GOT3 (cell line): ENCODE measurements at places on chromosomes 6 and 20.

GRCh38 chr20:36128463-36129159 is 25.9 kb upstream of the EPB41L1 start:
- DNase-seq = peak; percentile 89

DNA sequence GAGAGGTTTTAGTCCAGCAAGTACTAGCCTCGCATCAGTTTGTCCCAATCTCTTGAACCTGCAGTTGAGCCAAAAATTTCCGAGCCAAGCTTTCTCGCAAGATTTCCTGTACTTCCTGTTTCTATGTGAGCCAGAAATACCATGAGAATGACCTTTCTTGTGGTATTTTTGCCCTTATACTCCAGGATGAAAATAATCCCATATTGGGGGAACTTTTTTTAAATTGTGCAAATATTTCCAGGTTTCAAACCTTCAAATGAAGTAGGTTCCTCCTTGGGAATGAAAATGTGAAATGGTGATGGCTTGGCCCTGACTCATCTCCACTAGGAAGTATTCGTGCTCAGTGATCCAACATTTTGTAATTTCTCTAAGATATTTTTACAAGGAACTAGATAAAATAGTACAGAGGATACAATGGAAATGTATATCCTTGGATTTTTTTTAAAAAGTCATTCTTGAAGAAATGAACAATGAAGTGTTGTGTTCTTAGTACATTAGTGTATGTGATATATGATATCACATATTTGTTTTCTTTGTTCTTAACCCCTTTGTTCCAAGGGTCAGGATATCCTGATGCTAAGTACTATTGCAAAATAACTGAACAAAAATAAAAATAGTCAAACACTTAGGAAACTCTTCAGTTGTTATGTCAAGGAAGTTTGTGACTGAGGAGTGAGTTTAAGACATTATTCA is 184.0 kb downstream of the PDE7B start:
- no peak for DNase-seq

GRCh38 chr6:5517796-5518195 is 256.5 kb downstream of the FARS2 start:
- no peak for DNase-seq

GRCh38 chr20:2693286-2694007 is 867 bp downstream of the EBF4 start:
- no peak for DNase-seq

DNA sequence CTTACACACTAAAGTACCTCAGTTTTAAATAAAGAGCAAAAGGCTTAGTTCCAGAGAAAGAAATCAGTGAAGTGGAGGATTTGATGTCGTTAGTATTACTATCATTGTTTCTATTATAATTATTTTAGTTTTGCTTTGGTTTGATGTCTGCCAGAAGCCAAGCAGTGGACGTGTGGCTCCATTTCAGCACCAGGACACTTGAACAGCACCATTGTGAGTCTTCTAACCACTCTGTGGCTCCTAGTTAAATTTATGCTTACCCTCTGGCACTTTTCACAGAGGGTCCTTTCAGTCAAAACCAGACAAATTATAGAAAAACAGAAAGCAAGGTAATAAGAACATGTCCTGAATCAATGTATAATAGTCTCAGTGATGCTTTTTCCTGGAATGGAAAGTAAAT is 3.4 kb downstream of the COL9A1 start:
- DNase-seq = no peak

DNA sequence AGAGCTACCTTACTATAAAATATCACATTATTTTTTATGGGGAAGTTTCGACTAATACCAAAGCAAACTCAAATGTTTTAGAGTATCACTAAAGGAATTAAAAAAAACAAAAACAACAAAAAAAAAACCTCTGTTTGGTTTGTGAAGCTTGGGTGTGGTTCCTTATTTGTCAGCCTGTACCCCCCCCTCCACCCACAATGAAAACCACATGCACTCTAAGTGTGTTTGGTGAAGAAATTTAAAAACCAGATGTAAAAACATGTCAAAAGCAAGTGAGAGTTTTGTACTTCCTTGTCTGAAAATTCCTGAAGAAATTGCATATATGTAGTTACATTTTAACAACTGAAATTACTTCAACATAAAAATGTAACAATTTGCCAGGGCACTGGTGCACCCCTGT is 3.1 kb downstream of the STK38 start:
- DNase-seq = no peak

DNA sequence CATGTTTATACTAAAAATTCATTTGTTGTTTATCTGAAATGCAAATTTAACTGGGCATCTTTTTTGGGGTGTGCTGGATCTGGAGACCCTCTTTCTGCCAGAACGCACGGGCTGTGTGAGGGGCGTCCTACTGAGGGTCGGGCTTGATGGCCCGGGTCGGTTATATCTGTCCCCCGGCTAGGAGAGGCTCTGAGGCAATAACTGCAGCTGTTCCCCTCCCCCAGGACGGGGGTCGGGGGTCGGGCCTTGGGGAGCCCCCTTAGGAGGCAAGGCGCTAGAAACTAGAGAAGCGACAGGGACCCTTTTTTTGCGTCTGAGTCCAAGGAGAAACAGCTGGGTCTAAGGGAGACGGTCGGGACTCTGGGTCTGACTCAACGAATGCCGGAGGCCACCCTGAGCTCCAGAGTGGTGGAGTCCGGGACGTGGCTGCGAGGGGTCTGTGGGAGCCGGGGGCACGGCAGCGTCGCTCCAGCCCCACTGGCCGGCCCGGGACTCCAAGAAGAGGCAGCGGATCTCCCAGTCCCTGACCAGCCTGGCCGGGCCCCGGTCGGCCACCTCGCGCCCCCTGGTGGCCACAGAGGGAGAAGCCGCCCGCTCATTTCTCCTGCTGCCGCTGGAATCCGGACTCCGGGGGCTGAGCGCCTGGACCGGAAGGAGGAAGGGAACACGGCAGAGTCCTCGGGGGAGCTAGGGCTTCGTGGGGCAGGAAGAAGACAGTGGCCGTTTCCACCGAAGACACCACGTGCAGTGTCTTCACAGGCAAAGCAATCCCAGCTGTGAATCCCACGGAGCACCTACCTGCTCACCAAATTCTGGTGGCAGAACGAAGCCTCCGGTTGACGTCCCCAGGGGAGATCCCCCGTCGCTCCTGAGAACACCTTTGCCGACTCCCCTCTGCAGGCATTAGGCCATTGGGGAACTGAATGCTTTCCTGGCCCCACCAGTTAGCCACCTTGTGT is 24.0 kb upstream of the SCML4 start:
- peak; percentile 70 for DNase-seq

GRCh38 chr6:25987845-25988244 is 25.2 kb downstream of the TRIM38 start:
- no peak for DNase-seq

GRCh38 chr20:23308024-23308423 is 42.6 kb upstream of the NXT1 start:
- DNase-seq = no peak

- DNase-seq = no peak
Measured at GRCh38 chr6:111184827-111185532, 97.7 kb downstream of the SLC16A10 start.

DNA sequence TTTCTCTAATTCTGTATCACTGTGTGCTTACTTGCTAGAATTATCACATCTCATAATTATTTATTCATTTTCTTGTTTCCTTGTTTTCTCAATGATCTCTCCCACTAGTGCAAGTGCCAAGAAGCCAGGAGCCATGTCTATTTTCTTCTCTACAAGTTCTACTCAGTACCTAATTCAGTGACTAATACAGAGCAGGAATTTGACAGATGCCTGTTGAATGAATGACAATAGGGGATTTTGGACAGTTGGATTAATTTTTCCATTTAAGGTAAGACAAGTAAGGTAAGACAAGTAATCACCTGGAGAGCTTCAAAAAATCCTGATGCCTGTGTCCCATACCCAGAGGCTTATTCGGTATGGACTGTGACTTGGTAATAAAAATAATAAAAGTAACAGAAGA is 81.0 kb downstream of the EDN1 start:
- no peak for DNase-seq

GRCh38 chr20:33474097-33474873 is 15.6 kb upstream of the CBFA2T2 start:
- no peak for DNase-seq

DNA sequence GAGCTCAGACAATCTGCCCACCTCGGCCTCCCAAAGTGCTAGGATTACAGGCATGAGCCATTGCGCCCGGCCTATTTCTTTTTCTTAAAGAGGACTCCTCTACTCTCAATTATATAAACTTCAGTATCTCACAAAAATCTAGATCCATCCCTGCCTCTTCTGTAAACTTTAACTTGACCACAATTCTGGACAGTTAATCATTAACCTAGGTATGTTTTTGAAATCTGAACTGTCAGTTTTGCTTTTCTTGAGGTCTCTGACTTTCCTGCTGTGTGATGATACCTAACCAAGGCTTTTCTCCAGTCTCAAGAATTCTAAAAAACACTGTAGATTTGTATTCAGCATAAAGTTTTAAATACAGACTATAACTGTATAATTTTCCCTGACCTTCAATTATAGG is 388.2 kb upstream of the SYNCRIP start:
- no peak for DNase-seq

- no peak for DNase-seq
Measured at GRCh38 chr6:154938221-154938580, 56.9 kb upstream of the TIAM2 start.

DNA sequence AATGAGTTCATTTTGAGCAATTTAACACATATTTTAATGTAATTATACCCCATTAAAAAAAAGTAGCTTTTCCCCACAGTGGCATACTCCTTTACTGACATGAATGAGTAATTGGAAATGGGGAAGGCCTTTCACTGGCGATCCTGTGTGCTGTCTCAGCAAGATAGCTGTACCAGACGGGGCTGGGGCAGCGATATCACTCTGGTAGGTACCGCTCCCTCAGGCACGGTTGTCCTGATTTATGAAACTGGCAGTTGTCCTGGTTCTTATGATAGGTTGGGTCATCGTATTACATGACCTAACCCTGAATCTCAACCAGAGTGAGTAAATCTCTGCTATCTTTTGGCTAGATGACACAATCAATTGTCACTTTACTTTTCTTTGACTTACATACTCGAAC is 355.0 kb upstream of the MAP3K7 start:
- no peak for DNase-seq

- DNase-seq = no peak
Measured at GRCh38 chr6:76230711-76231110, 158.2 kb upstream of the IMPG1 start.

DNA sequence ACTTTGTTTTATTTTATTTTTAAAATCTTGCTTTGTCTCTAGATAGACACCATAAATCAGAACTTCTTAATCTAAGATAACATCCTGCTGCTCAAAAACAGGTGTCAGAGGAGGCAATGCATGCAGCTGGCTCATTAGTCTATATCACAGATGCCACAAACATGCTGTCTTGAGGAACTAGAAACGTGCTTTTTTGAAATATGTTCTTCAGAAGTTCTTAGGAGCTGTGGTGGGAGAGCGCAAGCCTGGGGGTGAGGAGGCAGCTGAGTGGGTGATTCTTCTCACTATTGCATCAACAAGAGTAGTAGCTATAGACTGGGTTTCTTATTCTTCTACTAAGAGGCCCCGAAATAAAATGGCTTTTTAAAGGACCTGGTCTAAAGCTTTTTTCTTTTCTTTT is 23.4 kb downstream of the IL22RA2 start:
- DNase-seq = no peak

- no peak for DNase-seq
Measured at GRCh38 chr20:1489764-1490436, 1.3 kb downstream of the SIRPB2 start.

DNA sequence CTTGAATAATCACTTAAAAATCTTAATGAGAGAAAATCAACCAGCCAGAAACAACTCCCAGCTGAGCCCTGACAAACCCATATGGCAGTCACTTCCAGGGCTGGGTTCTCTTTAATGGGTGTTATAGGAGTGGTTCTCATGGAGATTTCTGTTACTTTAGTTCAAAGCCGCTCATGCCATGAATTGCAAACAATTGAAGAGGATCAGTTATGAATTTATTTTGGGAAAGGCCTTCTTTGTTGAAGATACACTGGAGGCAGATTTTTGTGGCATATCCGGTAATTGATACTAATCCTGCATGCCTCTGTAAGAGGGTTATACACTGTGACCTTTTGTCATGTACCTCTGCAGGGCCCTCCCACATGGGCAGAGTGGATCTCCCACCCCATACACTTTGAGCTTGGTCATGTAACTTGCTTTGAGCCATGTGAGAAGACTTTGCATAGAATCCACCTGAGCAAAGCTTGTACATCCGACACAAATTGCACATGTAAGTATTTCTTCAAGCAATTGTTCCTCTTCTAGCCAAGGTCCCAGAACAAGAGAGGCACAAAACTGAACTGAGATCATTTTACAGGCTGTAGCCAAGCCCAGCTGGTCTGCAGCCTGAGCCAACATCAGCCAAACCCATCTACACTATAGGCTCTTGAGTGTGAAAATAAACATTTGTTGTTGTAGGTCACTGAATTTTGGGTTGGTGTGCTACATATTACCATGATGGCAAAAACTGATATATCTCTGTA is 492.3 kb downstream of the PREX1 start:
- DNase-seq = no peak

GRCh38 chr20:46117704-46118467 is at the start of gene CD40:
Gene CD40, plus strand, starts transcription at chr20:46118314. Its CDS starts 30 bp downstream, at chr20:46118344.
- peak; percentile 58 for DNase-seq

DNA sequence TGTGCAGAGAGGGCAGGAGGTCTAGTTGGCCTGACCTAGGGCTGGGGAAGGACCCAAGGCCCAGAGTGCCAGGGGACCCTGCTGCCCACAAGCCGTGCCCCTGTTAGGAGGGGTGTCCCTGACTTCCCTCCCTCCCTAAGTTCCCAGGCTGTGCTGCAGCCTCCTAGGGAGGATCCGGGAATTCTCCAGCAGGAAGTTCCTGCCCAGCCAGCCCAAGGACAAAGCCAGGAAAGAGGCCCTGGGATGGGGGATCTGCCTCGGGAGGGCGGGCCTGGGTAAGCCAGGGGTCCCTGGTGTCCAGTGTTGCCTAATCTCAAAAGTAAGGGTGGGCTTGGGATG is 9.3 kb upstream of the BAK1 start:
- DNase-seq = no peak

- DNase-seq = no peak
Measured at GRCh38 chr6:113591896-113592827, 265.0 kb upstream of the MARCKS start.

- DNase-seq = no peak
Measured at GRCh38 chr6:164928057-164928727, 381.2 kb downstream of the C6orf118 start.

- DNase-seq = no peak
Measured at GRCh38 chr6:6556738-6557503, 31.6 kb upstream of the LY86 start.

DNA sequence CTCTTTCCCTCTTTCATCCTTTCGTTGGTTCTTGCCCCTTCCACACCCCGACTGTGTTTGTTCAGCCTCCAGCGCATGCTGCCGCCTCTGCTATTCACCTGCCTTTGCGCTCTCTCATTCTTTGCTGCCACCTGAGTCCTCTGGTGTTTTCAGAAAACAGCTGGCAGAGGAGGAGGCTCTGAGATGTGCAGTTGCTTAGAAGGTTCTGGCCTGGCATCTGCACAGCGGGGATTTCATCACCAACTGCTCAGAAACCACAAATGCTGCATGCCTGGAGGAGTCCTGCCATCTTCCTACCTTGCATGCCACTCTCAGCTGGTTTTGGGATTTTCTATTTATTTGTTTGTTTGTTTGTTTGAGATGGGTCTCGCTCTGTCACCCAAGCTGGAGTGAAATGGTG is 39.2 kb upstream of the CLDN20 start:
- DNase-seq = no peak
